ENCODE measurements at places on chromosomes 3 and 15.

GRCh38 chr15:89370120-89370977 lies 35.7 kb upstream of the POLG start:
- no peak for DNase-seq

- DNase-seq, result no peak
These were observed 55.2 kb downstream of the PLD1 start for GRCh38 chr3:171755015-171755589.

- DNase-seq, result no peak
These were observed 13.3 kb upstream of the PAQR9 start for GRCh38 chr3:142976621-142977398.

- DNase-seq, result no peak
These were observed 34.5 kb downstream of the PIK3CB start for GRCh38 chr3:138800248-138800647.

DNA sequence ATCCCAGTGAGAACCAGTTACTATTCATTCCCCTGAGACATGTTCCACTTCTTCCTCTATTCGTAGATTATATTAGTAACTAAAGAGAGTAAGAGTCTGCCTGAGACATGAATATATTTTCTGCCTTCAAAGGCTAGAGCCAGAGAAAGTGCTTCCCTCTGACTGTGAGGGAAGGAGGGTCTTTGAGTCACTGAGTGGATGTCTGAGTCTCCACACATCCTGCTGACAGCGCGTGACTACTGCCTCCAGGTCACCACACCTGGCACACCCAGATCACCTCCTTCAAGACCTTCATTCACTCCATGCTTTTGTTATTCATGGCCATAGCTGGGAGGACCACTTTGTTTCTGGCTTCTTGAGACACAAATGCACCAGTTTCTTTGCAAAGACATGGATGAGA lies 135.6 kb downstream of the SOX2 start:
- no peak for DNase-seq

- DNase-seq, result no peak
These were observed 71.0 kb downstream of the ADAMTS7 start for GRCh38 chr15:78739996-78740903.

- DNase-seq, result no peak
These were observed 393.6 kb upstream of the TPM1 start for GRCh38 chr15:62648954-62649353.

DNA sequence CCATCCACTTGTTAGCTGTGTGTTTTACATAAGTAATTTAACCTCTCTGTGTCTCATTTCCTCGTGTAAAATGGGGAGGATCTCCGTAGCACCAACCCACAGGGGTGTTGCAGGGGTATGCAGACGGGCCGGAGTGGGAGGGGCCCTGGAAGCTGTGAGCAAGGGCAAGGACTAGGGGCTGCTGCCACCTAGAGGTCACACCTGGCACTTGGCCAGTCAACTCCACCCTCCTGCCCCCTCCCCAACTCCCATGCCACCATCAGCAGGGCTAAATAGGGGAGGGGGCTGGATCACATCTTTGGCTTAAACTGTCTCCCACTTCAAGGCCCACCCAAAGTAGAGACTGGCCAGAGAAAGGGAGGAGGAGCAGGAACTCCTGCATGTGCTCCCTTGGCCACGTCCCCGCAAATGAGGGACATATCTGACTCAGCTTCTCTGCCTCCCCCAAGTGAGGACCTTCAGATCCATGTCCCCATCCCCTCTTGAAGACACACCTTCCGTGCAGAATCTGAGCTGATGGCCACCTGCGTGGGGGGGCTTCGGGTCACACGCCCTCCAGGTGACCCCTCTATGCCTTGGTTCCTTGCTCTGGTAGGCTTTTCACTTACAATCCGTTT lies 2.6 kb downstream of the CCDC9B start:
- peak; percentile 55 for DNase-seq

- no peak for DNase-seq
These were observed 5.9 kb upstream of the RBP2 start for GRCh38 chr3:139482206-139482605.

All from activated T-helper 1 cell treated with anti-CD3 and anti-CD28 coated beads, Interleukin-2, amount 50 U/mL, for 16 hours (primary cell).